ENCODE measurements at places on chromosomes 13 and 19. TPM values are rescaled to one million over a fixed set of nuclear protein-coding genes. Genes with fewer than 3 reads are reported as not detected.

The B3GNT3 gene
- total RNA-seq = 1.2 TPM

The FOXA3 gene
- 1.9 TPM for total RNA-seq

The GPR42 gene
- total RNA-seq = 0.42 TPM

The TNNI3 gene
- not detected for total RNA-seq

The MYO9B gene
- 152 TPM for total RNA-seq

The GIPC3 gene
- 0.32 TPM for total RNA-seq

The PTPRS gene
- total RNA-seq = 0.04 TPM

The CDKN2D gene
- 21.2 TPM for total RNA-seq

The KCNN4 gene
- 385 TPM for total RNA-seq

The SHISA7 gene
- total RNA-seq = not detected

The ACP5 gene
- total RNA-seq = 26.3 TPM

The MCF2L gene
- 2.0 TPM for total RNA-seq

The CGB3 gene
- total RNA-seq = not detected

The ADGRE2 gene
- total RNA-seq = 1.1 TPM

The PCP2 gene
- total RNA-seq = 3.6 TPM

The CEACAM7 gene
- total RNA-seq = not detected

The ZNF439 gene
- 4.3 TPM for total RNA-seq

The SERP2 gene
- total RNA-seq = not detected

The SPIB gene
- total RNA-seq = 1.9 TPM

The MYPOP gene
- total RNA-seq = 7.6 TPM

The PPP2R1A gene
- 201 TPM for total RNA-seq

The IGFL3 gene
- total RNA-seq = not detected

The ADGRE1 gene
- 10.6 TPM for total RNA-seq

The SSBP4 gene
- total RNA-seq = 169 TPM

The SOHLH2 gene
- total RNA-seq = 0.22 TPM

The METTL21C gene
- total RNA-seq = not detected

The KCNK6 gene
- 19.4 TPM for total RNA-seq

The TGFB1 gene
- total RNA-seq = 158 TPM

The KLK5 gene
- total RNA-seq = not detected

The ZIC2 gene
- total RNA-seq = 0.84 TPM

The S1PR5 gene
- total RNA-seq = not detected

The TINCR gene
- total RNA-seq = 2.4 TPM

The ZNF225 gene
- total RNA-seq = 1.5 TPM

The PTPRH gene
- total RNA-seq = not detected

The NLRP11 gene
- 0.11 TPM for total RNA-seq

The NUP58 gene
- 124 TPM for total RNA-seq

The FFAR1 gene
- total RNA-seq = 0.54 TPM

The FAM98C gene
- 26.1 TPM for total RNA-seq

The KCNRG gene
- total RNA-seq = 0.19 TPM

The EMC10 gene
- total RNA-seq = 57.8 TPM

The RAB3A gene
- total RNA-seq = 7.2 TPM
